Esophagus muscularis mucosa (tissue), 4 donors: ENCODE measurements at places on chromosomes 12 and 14. TPM values are rescaled to one million over a fixed set of nuclear protein-coding genes. Genes with fewer than 3 reads are reported as not detected.
A peak's percentile ranks its signal among the peaks of the same experiment; 100 is the strongest.

DNA sequence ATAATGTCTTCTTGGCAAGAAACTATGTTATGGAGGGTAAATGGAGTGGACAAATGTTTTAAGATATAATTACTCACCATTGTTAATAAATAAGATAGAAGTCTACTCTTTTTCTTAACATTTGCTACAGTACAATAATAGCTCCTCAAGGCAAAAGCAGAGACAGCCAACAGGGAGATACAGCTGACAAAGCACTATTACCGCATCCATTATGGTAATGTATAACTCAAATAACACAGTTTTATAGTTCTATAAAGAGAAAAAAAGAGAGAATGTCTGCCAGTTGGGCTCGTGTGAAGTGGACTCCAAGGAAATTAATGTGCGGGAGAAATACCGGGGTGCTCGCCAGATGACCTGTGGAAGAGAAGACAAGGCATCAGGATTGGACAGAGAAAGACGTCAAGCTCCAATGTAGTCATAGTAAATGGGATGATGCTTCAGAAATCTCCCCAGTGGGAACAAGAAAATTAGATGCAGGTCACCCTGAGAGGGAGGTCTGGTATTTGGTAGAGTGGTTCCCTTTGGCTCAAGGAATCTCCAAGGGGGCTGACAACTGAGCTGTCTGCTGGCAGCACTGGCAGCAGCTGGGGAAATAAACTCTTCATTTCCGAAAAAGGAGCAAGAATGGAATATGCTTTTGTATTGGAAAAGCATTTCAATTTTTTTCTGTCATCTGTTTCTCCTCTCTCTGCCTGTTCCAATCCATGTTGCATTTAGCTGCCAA is 343.9 kb downstream of the LRFN5 start:
- no peak overlapping the region for H3K27ac ChIP-seq
- no peaks in the 10 kb centered on the region for H3K27me3 ChIP-seq
- DNase-seq = no peak
- peaks cover 6% of the 10 kb centered on the region for H3K4me1 ChIP-seq

GRCh38 chr12:29309320-29309902 is 71.6 kb downstream of the ERGIC2 start:
- DNase-seq = no peak
- H3K4me1 ChIP-seq = no peaks in the 10 kb centered on the region
- H3K27ac ChIP-seq = no peak overlapping the region
- peaks cover 4% of the 10 kb centered on the region for H3K36me3 ChIP-seq
- no peaks in the 10 kb centered on the region for H3K27me3 ChIP-seq
- no peak overlapping the region for H3K4me3 ChIP-seq

DNA sequence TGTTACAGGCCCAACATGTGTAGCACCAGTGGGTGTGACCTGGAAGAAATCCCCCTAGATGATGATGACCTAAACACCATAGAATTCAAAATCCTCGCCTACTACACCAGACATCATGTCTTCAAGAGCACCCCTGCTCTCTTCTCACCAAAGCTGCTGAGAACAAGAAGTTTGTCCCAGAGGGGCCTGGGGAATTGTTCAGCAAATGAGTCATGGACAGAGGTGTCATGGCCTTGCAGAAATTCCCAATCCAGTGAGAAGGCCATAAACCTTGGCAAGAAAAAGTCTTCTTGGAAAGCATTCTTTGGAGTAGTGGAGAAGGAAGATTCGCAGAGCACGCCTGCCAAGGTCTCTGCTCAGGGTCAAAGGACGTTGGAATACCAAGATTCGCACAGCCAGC is 8.6 kb downstream of the BCL2L14 start:
- H3K4me1 ChIP-seq = peaks cover 4% of the 10 kb centered on the region
- peak; percentile 42 for DNase-seq
- H3K4me3 ChIP-seq = no peak overlapping the region

DNA sequence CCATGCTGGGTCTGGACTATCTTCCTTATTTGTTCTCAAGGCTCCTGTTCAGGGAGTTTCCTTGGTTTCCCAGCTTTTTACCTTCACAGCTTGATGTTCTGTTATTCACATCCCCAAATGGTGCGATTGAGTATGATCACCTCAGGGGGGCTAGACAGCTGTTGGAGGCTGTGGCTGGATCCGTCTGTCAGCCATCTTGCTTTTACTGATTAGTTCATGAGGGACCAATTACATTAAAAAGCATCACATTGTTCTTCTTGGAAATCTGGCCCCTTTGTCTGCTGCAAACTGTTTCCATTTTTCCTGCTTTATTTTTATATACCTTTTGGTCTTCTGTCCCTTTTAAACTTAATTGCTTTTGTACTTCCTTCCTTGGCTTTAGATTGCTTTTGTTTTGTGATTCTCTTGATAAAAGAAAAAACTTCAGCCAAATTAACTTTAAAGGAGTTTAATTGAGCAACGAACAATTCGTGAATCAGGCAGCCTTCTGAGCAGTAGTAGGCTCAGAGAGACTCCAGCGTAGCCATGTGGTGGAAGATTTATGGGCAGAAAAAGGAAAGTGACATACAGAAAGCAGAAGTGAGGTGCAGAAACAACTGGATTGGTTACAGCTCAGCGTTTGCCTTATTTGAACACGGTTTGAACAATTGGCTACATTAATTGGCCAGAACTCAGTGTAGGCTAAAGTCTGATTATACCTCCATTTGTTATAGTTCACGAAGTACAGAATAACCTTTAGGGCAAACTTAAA is 208.7 kb downstream of the AEBP2 start:
- H3K36me3 ChIP-seq = no peaks in the 10 kb centered on the region
- H3K27ac ChIP-seq = peak overlapping the region; percentile 34
- peak; percentile 39 for DNase-seq
- H3K4me1 ChIP-seq = peaks cover 8% of the 10 kb centered on the region
- H3K4me3 ChIP-seq = no peak overlapping the region

DNA sequence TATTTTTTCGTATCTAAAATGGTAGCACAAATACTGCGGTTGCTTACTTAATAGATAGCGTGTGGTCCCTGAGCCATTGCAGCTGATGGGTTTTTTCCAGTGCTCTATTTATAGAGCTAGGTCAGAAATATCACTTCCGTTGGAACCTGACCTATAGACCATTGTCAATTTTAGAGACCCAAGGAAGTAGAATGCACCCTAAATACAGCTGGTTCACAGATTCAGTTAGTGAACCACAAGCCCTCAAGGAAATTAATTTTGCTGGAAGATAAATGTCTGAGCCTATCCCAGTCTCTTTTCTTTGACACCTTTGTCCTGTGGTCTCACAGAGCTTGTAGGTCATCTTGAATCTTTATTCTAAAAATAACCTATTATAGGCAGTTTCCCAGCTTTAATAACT is 391.0 kb downstream of the ZFP36L1 start:
- H3K4me3 ChIP-seq = no peak overlapping the region
- no peaks in the 10 kb centered on the region for H3K36me3 ChIP-seq
- peaks cover 73% of the 10 kb centered on the region for H3K4me1 ChIP-seq
- DNase-seq = no peak

DNA sequence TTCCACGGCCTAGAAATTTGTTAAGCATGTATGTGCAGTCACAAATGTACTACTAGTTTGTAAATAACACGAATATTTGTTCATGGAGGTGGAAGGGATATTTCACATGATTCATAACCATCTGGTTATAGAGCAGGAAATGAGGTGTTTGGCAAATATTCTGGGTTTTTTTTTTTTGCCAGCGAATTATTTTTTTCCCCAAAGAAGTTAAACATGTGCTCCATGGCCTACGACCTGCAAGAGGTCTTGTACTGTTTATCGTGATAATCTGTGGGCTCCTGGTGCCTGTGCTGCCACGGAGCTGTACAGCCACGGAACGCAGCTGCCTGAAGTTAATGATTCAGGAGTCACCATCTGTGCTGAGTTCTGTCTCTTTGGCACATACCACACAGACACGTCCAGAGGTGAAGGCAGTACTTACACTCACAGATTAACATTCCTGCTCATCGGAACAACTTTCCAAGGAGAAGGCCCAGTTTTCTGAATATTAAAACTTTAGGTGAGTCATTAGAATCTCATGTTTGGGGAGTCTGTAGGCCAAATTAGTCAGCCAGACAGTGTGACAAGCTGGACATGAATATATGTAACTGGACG is 156.3 kb downstream of the TMX1 start:
- no peaks in the 10 kb centered on the region for H3K27me3 ChIP-seq
- peaks cover 33% of the 10 kb centered on the region for H3K4me1 ChIP-seq
- no peak for DNase-seq
- no peaks in the 10 kb centered on the region for H3K36me3 ChIP-seq
- no peak overlapping the region for H3K4me3 ChIP-seq

- no peaks in the 10 kb centered on the region for H3K27me3 ChIP-seq
- peaks cover 10% of the 10 kb centered on the region for H3K4me1 ChIP-seq
- no peak for DNase-seq
- no peaks in the 10 kb centered on the region for H3K36me3 ChIP-seq
- no peak overlapping the region for H3K27ac ChIP-seq
- no peak overlapping the region for H3K4me3 ChIP-seq
These were observed 12.8 kb downstream of the LEMD3 start for GRCh38 chr12:65182012-65182739.

- no peak for DNase-seq
- H3K4me1 ChIP-seq = peaks cover 36% of the 10 kb centered on the region
- H3K27me3 ChIP-seq = no peaks in the 10 kb centered on the region
- peak overlapping the region; percentile 85 for H3K4me3 ChIP-seq
These were observed 825 bp upstream of the CCDC85C start for GRCh38 chr14:99604766-99605298.

DNA sequence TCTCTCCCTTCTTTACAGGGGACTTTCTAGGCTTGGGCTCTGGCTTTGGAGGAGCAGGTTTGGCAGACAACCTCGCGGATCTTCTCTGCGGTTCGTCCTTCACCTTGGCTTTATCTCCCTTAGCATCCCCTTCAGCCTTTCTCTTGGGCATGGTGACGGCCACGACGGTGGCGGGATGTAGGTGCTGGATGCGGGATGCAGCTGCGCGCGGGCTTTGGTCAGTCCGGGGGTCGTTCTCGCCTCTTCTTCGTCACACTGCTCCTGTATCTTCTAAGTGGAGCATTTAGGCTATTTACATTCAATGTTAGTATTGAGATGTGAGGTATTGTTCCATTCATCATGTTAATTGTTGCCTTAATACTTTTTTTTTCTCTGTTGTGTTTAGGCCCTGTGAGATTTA is 217.2 kb upstream of the STXBP6 start:
- no peaks in the 10 kb centered on the region for H3K36me3 ChIP-seq
- H3K27me3 ChIP-seq = no peaks in the 10 kb centered on the region
- H3K4me3 ChIP-seq = no peak overlapping the region
- H3K27ac ChIP-seq = no peak overlapping the region
- no peaks in the 10 kb centered on the region for H3K4me1 ChIP-seq
- DNase-seq = no peak

- peak overlapping the region; percentile 78 for H3K4me3 ChIP-seq
- peak overlapping the region; percentile 96 for H3K27ac ChIP-seq
- DNase-seq = no peak
- peaks cover 8% of the 10 kb centered on the region for H3K36me3 ChIP-seq
- H3K4me1 ChIP-seq = peaks cover 39% of the 10 kb centered on the region
These were observed 462 bp downstream of the KNTC1 start for GRCh38 chr12:122527478-122527944.

- peaks cover under 1% of the 10 kb centered on the region for H3K4me1 ChIP-seq
- peaks cover 33% of the 10 kb centered on the region for H3K36me3 ChIP-seq
- H3K27ac ChIP-seq = no peak overlapping the region
- H3K27me3 ChIP-seq = no peaks in the 10 kb centered on the region
- no peak for DNase-seq
These were observed 7.4 kb downstream of the RPL6 start for GRCh38 chr12:112401903-112402498.

- H3K27ac ChIP-seq = no peak overlapping the region
- H3K27me3 ChIP-seq = peaks cover 24% of the 10 kb centered on the region
- H3K36me3 ChIP-seq = no peaks in the 10 kb centered on the region
- DNase-seq = peak; percentile 29
- H3K4me3 ChIP-seq = no peak overlapping the region
These were observed 36.6 kb downstream of the SERPINA3 start for GRCh38 chr14:94648801-94649200.

DNA sequence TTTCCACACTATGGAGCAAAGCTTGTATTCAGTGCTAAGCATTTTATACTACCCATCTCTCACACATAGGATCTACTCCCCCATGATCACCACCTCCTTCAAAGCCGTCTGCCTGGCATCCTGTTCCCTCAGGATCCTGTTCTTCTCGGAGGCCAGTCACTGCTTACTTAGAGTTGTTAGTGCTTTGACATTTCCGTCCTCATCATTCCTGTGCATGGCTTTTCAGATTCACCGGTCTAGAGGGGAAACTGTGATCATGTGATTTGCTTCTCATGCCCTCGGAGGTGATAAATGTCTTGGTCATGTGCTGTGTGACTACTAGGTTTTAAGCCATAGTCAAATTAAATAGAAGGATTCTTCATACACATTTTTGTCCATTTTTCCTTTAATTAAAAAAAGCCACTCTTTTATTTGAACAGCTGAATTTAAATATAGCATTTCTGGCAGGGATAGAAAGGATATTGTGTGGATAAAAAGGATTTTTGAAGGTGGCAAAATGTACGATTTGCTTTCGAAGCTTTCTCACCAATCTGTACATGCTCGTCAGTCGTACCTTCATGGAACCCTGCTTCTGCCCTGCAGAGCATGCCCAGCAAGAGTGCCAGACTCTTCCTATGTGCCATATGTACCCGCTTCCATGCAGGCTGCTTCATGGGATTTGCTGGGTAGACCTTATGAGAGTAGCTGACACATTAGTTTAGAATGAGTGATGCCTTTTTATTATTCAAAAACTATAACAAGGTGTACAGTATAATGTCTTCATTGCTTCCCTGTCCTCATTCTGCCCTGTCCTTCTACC is 53.3 kb downstream of the BMAL2 start:
- H3K36me3 ChIP-seq = no peaks in the 10 kb centered on the region
- no peaks in the 10 kb centered on the region for H3K4me1 ChIP-seq
- H3K27me3 ChIP-seq = no peaks in the 10 kb centered on the region
- peak; percentile 26 for DNase-seq
- no peak overlapping the region for H3K27ac ChIP-seq
- H3K4me3 ChIP-seq = no peak overlapping the region

- peaks cover 23% of the 10 kb centered on the region for H3K4me1 ChIP-seq
- no peaks in the 10 kb centered on the region for H3K27me3 ChIP-seq
- H3K4me3 ChIP-seq = no peak overlapping the region
- H3K36me3 ChIP-seq = no peaks in the 10 kb centered on the region
- no peak for DNase-seq
These were observed 9.6 kb upstream of the PTPRB start for GRCh38 chr12:70646850-70647249.

GRCh38 chr12:32331133-32331532 is 68.2 kb upstream of the FGD4 start:
- no peaks in the 10 kb centered on the region for H3K4me1 ChIP-seq
- no peak overlapping the region for H3K27ac ChIP-seq
- no peak overlapping the region for H3K4me3 ChIP-seq
- H3K27me3 ChIP-seq = no peaks in the 10 kb centered on the region

GRCh38 chr14:99260116-99260515 is 11.9 kb downstream of the BCL11B start:
- H3K4me3 ChIP-seq = no peak overlapping the region
- no peak overlapping the region for H3K27ac ChIP-seq

GRCh38 chr12:44847403-44847802 is 28.7 kb downstream of the NELL2 start:
- no peak overlapping the region for H3K27ac ChIP-seq
- no peak for DNase-seq
- H3K4me1 ChIP-seq = no peaks in the 10 kb centered on the region
- H3K27me3 ChIP-seq = no peaks in the 10 kb centered on the region
- no peak overlapping the region for H3K4me3 ChIP-seq

Gene GPR135
- 4.3 TPM for total RNA-seq

Gene TCL1B
- not detected for total RNA-seq

Gene ZNF10
- total RNA-seq = 3.4 TPM

Gene WNT1
- not detected for total RNA-seq

Gene FOXG1
- total RNA-seq = 1.2 TPM

Gene GCN1
- total RNA-seq = 94.6 TPM

Gene FSCB
- not detected for total RNA-seq

Gene KRT79
- total RNA-seq = not detected

Gene CLEC14A
- 50.2 TPM for total RNA-seq

Gene SAMD15
- total RNA-seq = 0.52 TPM

Gene AQP6
- total RNA-seq = not detected

Gene AMDHD1
- 0.66 TPM for total RNA-seq

Gene DGKA
- 21.0 TPM for total RNA-seq
